ENCODE measurements at places on chromosomes 5 and 9.

DNA sequence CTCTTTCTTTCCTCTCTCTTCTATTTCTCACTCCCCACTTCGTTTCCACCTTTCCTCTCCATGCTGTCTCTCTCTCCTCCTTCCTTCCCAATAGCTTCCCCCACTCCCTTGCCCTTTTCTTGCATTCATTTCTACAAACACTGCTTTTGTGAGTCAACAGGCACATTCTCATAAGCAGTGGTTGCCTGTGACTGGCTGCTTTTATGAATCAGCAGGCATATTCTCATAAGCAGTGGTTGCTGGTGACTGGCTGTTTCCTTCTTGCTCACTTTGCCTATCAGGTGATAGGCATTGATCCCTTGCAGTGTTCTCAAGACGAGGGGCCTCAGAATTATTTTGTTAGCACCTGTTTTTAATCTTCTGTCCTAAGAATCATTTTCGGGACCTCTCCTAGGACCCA is 116.1 kb upstream of the ACTBL2 start:
- DNase-seq, result no peak

GRCh38 chr9:128838338-128838737 is 8.7 kb upstream of the SPOUT1 start:
- no peak for DNase-seq

GRCh38 chr5:5364932-5365331 is 57.5 kb upstream of the ICE1 start:
- no peak for DNase-seq

DNA sequence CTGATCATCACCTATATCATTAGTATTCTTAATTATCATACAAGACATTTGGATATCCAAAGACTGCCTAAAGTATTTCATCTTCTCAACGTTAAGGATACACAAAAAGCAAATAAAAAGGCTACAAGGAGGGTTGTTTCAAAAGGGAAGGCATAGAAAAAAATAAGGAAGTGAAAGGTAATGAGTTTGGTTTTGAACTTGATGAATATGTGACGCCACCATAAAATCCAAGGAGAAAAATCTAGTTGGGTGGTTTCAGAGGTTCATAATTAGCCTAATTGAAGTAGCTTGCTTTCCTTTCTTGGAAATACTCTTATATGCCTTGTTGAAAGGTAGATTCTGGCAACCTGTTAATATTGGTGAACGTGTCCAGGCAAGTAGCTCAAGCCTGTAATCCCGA is 96.1 kb upstream of the SGCD start:
- no peak for DNase-seq

GRCh38 chr5:79705632-79706031 is 16.0 kb downstream of the CMYA5 start:
- DNase-seq, result no peak

- DNase-seq, result no peak
Measured at GRCh38 chr5:87588316-87588715, 175.6 kb upstream of the CCNH start.

- no peak for DNase-seq
Measured at GRCh38 chr9:99565203-99565602, 256.5 kb upstream of the NR4A3 start.

DNA sequence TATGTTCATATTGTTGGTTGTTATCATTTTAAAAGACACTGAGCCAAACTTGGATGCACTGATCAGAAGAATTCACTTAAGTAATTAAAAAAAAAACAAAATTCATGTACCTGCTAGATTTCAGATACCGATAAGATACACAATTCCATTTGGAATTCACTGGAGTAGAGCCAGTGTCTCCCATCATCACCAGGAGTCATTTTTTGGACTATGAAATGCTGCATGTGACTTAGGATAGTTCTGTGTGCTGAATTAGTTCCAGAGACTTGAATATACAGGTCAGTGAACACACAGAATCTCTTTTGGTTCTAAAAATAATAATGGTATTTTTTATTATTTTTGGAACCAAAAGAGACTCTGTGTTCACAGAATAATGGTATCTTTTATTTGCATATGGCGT is 482.6 kb upstream of the PIK3R1 start:
- no peak for DNase-seq
